ENCODE measurements at places on chromosomes 3 and 15.
A peak's percentile ranks its signal among the peaks of the same experiment; 100 is the strongest.

- no peak for DNase-seq
These were observed 49.4 kb upstream of the HES1 start for GRCh38 chr3:194086388-194087075.

GRCh38 chr3:42490243-42490642 is 12.2 kb upstream of the VIPR1 start:
- DNase-seq = peak; percentile 94

DNA sequence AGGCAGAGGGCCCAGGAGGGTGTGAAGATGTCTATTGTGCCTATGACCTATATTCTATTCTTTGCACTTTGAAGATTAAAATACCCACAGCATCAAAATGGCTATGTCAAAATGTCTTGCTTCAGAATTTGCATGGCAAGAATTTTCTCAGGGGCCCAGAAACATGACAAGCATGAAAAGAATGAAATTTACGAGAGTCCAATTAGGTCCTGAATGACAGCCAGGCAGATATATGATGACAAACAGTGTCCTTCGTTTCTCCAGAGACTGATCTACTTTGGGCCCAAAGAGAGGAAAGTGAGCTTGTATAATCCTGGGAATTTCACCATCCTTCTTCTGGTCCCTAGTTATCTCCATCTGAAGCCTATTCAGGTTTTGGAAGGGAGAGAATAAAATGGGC is 609.9 kb downstream of the FHIT start:
- no peak for DNase-seq

DNA sequence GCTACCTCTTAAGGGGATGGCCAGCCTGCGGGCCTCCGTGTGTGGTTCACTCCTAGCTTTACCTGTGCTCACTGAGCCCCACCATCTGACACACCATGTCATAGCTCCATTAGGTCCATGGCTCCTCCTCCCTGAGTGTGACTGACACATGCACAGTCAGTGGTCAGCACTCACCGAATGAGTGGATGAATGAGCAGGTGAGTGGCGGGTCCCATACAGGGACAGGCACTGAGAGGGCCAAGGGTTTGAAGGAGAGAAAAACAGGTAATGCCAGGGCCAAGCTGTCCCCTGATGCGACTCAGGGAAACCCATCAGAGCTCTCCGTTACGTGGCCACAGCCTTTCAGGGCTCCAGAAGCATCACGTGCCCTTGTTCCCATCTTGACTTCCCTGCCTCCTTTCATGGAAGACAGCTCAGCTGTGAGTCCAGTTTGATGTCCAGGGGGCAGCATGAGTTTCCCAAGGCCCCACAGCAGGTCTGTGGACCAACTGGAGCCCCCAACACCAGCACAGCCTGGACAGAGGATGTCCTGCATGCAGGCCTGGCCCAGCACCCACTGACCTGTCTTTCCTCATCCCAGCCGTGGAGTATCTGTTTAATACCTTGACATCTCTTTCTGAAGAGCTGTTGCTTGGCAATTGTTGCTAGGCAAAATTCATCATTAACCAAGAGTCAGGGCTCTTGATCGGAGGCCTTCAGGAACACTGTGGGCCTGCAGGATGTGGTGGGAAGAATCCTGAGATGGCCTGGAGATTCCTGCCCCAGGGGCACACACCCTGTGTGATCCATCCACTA is 84.4 kb downstream of the PLXNA1 start:
- no peak for DNase-seq

- DNase-seq = no peak
These were observed 44.7 kb upstream of the NR2F2 start for GRCh38 chr15:96285729-96286254.

GRCh38 chr3:19147905-19148767 is at the start of gene KCNH8:
KCNH8 (plus strand) TSS chr3:19148510; CDS start chr3:19148720, 210 bp downstream.
- DNase-seq = peak; percentile 41

GRCh38 chr3:10950476-10951294 is 41.9 kb upstream of the SLC6A1 start:
- no peak for DNase-seq

DNA sequence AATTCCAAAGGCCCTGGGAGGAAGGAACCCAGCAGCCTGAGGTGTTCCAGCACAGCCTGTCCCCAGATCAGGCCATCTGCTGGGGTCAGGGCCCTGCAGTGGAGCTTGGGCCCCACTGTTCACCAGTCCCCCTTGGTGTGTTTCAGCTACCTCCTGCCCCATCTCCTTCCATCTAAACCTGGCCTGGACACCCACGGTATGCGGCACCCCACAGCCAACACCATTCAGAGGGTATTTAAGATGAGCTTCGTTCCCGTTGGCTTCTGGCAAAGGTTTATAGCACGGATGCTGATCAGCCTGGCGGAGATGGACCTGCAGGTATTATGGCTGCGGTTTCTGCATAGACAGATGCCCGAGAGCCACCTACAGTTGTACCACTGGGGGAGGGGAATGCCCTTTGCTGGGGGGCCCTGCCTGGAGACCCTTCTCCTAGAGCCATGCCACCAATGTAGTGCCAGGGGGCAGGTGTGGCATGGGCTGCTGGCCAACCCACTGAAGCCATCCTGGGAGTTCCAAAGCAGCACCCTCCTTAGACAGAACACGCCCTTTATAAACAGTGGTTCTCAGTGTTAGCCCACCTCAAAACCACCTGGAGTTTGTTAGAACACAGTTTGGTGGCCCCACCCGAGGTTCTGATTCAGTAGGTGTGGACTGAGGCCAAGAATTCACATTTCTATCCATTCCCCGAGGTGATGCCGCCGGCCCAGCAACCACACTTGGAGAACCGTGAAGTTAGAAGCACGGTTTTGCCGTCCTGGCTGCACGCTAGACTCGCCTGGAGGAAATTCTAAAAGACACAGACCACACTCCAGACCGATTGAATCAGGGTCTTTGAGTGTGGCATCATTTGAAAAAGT is 126.9 kb downstream of the LRRK1 start:
- no peak for DNase-seq

DNA sequence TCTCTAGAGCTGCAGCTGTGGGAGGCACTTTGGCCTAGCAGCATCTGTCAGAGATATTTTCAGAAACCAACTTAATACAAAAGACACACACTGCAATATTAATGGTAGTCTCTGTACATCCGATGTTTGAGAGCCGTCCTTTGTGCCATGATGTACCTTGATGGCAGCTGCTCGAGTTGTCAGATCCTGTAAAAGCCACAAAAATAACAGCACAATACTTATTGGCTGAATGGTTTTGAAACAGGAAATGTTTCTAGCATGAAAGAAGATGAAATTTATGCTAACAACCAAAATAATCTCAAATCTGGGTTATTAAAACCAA is 445.5 kb upstream of the TBL1XR1 start:
- no peak for DNase-seq

DNA sequence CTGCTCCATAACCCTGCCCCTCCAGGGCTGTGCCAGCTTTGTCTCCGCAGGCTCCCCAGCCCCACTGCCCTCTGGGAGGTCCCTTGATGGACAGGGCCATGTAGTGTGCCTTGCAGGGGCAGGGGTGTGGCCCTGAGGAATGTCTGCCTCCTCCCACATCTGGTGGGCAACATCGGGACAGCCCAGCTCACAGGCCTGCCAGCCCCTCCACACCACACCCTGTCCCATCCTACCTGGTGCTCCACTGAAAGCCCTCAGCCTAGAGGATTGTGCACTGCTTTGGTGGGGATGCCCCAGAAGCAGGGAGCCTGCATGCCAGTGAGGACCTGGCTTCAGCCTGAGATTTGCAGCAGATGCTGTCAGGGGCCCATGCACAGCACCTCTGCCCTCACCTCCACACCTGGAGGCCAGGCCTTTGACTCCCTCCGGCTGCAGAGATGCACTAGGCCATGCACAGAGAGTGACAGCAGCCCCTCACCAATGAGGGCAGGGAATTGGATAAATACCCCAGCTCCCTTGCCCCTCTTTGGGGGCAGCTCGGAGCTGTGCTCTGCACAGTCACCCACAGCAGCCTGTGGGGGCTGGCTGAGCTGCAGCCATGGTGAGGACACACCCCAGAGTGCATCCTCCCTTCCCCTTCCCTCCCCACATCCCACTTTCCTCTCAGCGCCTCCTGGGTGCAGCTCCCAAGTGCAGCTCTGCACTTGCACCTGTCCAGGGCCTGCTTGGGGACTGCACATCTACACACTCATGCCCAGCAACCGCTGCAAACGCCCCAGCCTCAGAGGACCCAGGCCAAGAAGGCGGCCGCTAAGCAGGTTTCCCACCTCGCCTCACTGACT is 2.7 kb downstream of the C3orf22 start:
- no peak for DNase-seq

DNA sequence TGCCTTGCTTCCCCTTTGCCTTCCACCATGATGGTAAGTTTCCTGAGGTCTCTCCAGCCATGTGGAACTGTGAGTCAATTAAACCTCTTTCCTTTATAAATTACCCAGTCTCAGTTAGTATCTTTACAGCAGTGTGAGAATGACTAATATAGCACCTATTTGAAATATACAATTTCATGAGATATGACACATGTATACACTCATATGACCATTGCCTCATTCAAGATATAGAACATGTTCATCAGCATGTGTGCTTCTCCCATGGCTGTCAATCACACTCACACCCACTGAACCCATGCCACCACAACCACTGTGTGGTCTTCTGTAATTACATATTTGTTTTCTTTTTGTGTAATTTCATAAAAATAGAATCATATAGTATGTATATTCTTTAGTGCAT is 599.5 kb upstream of the EPHA6 start:
- no peak for DNase-seq

DNA sequence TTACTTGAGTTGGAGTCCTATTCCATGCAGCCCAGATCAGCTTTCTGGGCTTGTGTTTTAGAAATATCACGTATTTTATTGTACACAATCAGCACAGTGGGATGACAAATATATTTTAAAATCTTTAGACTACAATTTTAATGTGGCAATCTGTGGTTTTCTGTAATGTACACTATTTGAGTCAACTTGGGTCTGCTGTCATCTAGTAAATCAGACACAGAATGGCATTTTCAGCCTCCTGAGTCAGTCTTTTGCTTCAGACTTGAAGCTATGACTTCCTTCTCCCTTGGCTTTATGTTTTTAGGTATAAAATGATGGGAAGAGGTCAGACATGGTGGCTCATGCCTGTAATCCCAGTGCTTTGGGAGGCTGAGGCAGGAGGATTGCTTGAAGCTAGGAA is 232.1 kb downstream of the NECTIN3 start:
- no peak for DNase-seq

GRCh38 chr15:52503788-52504496 is 24.7 kb downstream of the MYO5A start:
- DNase-seq = no peak

DNA sequence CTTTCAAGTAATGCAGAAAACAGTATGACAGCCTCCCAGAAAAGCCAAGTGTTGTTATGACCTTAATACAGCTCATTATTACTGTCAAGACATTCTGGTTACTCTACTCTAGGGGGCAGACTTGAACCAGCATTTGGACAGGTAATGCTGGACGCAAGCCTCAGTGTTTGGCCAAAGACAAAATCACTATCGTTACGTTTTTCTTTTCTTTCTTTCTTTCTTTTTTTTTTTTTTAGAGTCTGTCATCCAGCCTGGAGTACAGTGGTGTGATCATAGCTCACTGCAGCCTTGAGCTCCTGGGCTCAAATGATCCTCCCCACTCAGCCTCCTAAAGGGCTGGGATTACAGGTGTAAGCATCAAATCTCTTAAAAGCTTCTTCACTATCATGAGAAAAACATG is 29.4 kb upstream of the TMEM45A start:
- DNase-seq = peak; percentile 36

GRCh38 chr3:8324747-8325146 is 176.9 kb upstream of the LMCD1 start:
- DNase-seq = no peak

DNA sequence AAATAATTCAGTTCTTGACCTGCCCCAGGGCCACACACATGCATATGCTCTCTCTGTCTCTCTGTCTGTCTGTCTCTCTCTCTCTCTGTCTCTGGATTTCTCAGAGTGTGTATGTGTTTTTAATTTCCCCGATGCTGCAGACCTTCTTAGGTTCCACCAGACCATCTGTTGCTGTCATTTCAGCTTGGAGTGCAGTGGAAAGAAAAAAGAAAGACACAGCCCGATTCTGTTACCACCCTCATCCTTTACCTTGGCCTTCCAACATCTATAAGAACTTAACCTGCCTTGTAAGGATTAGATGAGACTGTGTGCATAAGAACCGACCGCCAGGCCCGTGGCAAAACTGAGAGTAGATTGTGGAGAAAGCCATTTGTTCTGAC is 9.7 kb upstream of the PGPEP1L start:
- no peak for DNase-seq

GRCh38 chr3:11602239-11602840 is 41.4 kb downstream of the VGLL4 start:
- no peak for DNase-seq

DNA sequence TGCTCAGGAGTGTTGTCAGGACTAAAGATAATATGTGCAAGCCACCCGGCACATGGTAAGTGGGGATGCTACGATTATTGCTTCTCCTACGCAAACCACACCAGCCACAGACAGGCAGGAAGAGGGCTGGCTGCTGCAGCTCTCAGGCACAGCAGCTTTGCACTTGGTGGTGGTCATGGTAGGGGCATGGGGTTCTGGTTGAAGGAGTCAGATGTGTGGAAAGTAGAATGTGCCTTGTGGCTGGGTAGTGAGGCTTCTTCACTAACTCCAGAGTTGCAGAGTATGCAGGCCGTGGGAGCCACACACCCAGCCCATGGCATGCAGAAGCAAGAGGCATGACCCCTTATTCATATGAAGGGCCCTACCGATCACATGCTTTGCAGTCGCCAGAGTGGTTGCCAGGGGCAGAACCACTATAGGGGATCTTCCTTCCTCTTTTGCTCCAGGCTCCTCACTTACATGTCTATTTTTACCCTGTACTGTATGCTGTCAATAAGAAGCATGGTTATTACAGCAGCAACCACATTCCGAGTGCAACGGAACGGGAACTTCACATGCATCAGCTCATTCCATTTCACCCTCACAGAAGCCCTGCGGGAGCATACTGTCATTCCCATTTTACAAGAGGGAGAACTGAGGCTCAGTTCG is 59.2 kb upstream of the HERC1 start:
- no peak for DNase-seq

GRCh38 chr3:23425410-23425809 is 222.3 kb downstream of the UBE2E2 start:
- DNase-seq = no peak
